ENCODE measurements at places on chromosomes 5 and 9.
A peak's percentile ranks its signal among the peaks of the same experiment; 100 is the strongest.

- no peak for DNase-seq
Measured at GRCh38 chr5:135058331-135058732, 24.3 kb upstream of the PITX1 start.

GRCh38 chr5:142737179-142737578 lies 33.0 kb upstream of the ARHGAP26 start:
- no peak for DNase-seq

- no peak for DNase-seq
Measured at GRCh38 chr5:173689737-173690360, 73.4 kb upstream of the BOD1 start.

GRCh38 chr5:37725185-37725584 lies 114.7 kb downstream of the GDNF start:
- DNase-seq = no peak

DNA sequence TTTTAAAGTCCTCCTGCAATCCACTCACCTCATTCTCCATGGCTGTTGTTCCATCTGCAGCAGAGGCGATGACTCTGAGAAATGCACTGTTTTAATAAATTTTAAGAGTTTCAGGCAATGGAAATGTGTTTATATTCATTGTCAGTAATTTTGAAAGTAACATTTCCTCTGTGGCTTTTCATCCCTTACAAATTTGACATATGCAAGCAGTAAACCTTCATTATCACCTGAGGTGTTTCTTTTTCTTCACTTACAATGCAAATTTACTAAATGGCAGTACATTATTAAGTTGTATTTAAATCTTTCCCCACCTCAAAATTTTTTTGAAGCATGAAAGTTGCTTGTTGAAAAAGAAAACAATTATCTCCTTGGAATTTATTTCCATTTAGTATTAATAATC lies 136.9 kb downstream of the DIRAS2 start:
- no peak for DNase-seq

GRCh38 chr5:172106511-172107356 lies 81.3 kb downstream of the STK10 start:
- DNase-seq = peak; percentile 12

DNA sequence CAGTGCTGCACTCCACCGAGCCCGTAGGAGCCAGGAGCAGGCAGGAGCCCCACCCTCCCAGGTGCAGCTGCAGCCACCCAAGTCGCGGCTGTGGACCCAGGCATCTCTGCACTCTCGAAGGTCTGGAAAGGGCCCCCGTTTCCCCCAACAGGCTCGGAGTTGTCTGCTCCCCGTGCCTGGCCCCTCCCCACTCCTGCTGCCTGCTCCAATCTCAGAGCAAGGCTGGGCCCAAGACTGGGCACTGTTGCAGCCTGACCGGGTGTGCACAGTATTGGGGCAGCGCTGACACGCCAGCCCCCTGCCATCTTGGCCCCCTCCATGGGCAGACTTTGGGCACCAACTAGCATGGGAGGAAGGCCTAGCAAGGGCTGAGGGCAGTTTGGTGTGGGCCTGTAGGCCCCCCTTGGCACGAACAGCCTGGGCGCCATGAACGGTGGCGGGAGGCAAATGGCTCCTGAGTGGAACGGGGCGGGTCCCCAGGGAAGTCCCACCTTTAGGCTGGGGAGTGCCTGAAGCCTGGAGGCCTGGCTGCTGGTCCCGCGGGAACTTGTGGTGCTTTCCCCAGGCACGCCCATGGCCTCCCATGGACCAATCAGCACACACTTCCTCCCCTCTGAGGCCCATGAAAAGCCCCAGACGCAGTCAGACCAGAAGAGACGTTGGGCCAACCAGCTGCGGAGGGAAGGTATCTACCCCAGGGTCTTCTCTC lies 60.4 kb downstream of the PSAT1 start:
- DNase-seq = peak; percentile 2

- DNase-seq = no peak
Measured at GRCh38 chr9:13295556-13295955, 16.1 kb upstream of the MPDZ start.

- DNase-seq = no peak
Measured at GRCh38 chr9:71895955-71896354, 15.0 kb downstream of the ABHD17B start.

GRCh38 chr5:84373506-84373905 lies 11.2 kb downstream of the EDIL3 start:
- no peak for DNase-seq

DNA sequence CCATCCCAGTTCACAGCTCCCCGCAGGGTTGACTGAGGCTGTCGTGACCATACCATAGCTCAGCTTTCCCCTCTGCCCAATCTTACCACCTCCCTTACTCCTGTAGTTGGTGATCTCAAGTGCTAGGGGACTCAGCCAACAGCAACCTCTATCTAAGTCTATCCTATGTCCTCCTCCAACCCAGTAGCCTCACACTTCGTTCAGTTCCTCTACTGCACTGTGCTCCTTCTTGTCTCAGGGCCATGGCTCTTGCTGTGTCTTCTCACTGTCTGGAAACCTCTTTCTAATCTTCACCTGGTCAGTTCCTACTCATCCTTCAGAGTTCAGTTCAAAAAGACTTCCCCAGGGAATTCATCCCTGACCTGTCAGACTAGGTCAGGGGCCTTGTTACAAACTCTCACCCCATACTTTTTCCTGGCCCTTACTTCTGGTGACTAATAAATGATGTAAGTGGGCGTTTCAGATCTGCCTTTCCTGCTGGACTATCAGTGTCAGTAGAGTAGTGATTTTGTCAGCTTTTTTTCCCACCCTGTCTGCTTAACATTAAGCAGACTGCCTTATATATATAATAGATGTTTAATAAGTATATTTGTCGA lies 53.6 kb upstream of the NR3C1 start:
- DNase-seq = no peak

- DNase-seq = no peak
Measured at GRCh38 chr5:173486355-173487225, 129.9 kb downstream of the BOD1 start.

GRCh38 chr5:78009937-78010527 lies 233.9 kb upstream of the TBCA start:
- no peak for DNase-seq

- no peak for DNase-seq
Measured at GRCh38 chr5:179232091-179232735, 113.0 kb downstream of the ADAMTS2 start.

- DNase-seq = no peak
Measured at GRCh38 chr5:173333925-173334661, 5.9 kb upstream of the STC2 start.

DNA sequence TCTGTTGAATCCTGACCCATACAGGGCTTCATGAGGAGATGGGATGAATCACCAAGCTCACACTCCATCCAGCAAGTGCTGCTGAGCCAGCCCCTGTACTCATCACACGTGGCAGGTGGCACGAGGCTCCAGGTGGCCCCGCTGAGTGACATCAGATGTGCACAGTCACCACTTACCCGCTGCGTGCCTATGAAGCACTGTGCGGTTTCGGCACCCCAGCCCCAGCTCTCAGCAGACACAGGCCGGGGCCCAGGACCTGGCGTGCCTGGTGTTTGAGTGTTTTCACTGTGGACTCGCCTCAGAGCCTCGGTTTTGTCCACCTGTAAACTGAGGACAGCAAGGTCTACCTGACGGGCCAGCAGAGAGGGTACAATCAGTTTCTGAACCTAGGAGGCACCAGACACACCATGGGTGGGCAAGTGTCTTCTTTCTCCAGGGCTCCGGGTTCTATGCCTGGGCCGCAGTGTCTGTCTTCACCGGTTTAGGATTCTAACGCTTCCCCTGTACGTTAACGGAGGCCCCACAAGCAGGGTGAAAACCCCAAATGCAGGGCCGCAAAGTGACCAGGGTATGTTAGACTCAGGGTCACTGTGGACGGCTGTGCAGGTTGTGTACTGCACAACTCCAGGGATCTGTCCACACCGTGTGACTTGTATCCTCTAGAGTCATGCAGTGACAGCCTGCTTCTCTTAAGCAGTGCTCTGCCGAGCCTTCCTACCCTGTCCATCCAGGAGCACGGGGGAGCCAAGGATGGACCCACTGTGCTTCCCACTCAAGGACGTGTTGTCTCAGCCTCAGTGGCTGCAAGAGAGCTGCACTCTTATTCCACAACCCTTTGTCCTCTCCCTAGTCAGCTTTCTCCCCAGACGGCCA lies 44.3 kb upstream of the COL5A1 start:
- no peak for DNase-seq

DNA sequence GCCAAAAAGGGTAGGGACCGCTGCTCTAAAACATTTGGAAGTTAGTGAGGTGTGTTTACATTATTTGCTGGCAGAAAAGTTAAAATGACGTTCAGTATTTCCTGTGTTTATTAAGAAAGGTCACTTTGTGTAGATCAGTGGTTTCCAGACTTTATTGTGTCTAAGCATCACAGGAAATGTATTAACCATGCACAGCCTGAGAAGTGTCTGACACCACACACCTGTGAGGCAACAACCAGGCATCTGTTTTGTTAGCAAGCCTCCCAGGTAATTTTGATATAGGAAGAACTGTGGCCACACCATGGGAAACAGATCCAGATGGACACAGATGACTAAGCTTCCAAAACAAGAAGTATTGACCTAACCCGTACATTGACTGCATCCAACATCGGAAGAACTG lies 12.0 kb downstream of the TTC1 start:
- no peak for DNase-seq

DNA sequence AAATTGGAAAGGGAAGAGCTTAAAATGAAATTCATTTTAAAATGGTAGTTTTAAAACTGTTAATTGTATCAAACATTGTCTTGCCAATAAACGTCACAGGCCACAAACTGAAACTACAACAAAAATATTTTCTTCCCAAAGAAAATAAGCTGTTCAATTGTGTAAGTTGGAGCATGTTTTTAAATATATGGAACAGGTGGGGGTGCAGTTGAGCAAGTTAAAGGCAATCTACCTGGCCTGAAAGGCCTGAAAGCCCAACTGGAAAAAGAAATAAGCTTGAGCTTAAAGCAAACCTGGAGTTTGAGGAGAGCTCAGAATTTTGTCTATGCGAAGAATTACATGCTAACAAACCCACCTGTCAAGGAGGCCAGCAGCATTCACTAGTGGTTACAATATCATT lies 439.5 kb downstream of the ACTL7B start:
- no peak for DNase-seq

DNA sequence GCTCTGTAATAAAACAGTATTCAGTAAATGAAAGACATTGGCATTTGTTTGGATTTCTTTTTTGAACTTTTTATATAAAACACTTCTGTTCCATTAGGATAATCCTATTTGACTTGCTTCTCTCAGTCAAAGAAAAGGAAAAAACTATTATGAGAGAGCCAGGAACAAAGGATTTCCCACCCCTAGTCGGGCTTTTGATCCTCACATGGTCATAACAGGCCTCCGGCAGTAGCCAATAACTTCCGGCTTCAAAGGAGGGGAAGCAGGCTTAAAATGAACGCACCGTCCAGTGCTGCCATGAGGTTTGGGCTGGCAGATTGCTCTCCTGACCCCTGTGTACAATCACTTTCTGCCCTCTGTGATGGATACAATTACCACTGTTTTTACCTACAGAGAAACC lies 209.3 kb downstream of the ZNF608 start:
- no peak for DNase-seq

DNA sequence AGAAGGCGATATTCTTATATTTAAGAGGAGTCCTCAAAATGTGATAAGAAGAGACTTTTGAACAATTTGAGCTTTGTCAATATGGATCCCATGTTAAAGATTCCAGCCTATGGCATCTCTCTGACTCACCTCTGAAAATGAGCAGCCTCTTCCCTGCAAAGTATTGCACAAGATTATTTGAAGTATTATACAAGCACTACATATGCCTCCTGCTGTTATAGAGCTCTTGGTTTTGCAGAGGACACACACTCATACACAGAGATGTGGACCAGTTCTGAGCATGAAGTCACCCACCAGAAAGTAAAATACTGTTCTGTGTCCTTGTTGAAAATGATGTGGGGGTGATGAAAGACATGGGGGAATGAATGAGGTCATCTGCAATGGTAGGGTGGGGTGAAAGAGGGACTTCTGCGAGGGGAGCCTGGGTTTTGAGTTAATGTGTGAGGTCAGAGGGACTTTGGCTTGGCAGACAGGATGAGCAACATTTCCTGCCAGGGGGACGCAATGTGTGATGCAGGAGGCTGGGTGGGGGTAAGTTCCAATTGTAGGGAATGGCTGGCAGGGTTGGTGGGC lies 25.8 kb downstream of the FBXL7 start:
- DNase-seq = no peak

- no peak for DNase-seq
Measured at GRCh38 chr5:168885324-168886120, 306.4 kb upstream of the PANK3 start.

- no peak for DNase-seq
Measured at GRCh38 chr5:59466271-59466670, 427.3 kb downstream of the PDE4D start.

DNA sequence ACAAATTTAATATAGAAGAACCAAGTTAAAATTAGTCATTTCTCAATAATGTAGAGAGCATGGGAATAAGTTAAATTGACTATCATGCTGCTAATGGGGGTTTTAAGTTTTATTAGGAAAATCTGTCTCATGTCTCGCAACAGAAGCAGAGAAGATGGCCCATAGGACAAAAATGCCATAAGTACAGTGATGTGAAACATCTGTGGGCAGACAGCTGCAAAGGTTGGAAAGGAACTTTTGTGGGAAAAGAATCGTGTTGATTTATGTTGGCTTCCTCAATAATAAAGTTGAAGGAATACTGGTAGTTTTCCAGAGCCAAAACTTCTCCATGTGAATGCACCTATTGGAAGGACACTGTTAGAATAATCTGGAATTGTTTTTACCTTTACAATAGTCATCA lies 44.8 kb downstream of the VCAN start:
- DNase-seq = no peak

- DNase-seq = no peak
Measured at GRCh38 chr5:68273717-68274409, 58.3 kb downstream of the PIK3R1 start.

DNA sequence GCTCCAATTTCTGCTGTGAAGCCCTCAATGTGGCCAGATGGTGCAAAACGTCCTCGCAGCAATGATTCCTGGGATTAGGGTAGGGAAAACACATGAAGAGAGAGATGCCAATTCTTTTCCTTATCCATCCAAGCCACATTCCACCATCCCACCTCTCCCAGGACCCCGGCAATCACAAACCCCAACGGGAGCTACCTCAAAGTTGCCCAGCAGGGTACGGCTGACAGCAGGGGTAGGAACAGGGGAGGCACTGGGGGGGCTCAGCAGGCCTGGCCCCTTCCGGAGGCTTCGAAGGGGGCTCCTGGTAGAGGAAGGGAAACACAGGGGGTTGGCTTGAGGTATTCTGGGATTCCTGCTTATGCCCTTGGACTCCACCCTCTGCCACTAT lies 3.4 kb upstream of the STOML2 start:
- DNase-seq = no peak

GRCh38 chr9:130304116-130304515 lies 38.6 kb downstream of the HMCN2 start:
- no peak for DNase-seq

DNA sequence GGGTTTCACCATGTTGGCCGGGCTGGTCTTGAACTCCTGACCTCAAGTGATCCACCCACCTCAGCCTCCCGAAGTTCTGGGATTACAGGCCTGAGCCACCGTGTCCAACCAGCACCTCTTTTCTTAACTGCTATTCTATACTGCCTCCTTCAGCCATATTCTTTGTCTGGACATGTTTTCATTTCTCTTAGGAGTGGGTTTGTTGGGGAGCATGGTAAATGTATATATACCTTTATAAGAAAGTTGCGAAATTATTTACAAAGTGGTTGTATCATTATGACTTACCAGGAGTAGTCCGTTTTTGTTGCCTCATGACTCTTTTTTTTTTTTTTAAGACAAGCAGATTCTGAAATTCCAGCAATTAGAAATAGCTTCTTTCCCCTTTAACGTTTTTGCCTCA lies 38.7 kb downstream of the CDC42SE2 start:
- DNase-seq = no peak

GRCh38 chr9:73869264-73869663 lies 627.9 kb upstream of the RORB start:
- peak; percentile 1 for DNase-seq

- DNase-seq = no peak
Measured at GRCh38 chr5:88799938-88800535, 82.9 kb downstream of the MEF2C start.

Measured in GM18507 (cell line).